ENCODE measurements at places on chromosomes 4 and X.

- DNase-seq, result no peak
These were observed 400.9 kb upstream of the FGF13 start for GRCh38 chrX:139112432-139112831.

- no peak for DNase-seq
These were observed 72.5 kb downstream of the CNGA2 start for GRCh38 chrX:151806967-151807540.

GRCh38 chr4:108512615-108513505 is 107.5 kb upstream of the RPL34 start:
- DNase-seq, result peak; percentile 35

DNA sequence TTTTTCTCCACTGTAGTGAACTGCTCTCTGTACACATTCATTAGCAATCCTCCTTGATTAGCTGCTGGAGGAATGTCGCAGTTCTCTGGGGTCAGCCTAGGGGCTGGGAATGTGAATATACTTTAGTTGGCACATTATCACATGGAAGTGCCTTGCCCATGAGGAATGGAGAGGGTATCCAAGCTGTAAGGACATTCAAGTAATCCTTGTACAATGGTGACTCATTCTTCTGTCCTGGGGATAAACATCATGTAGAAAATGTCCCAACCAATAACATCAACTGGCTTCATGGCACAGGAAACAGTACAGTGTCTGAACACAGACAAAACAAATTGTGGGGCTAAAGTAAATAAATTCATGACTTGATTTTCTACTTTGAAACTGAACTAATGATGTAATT is 147.1 kb downstream of the GLRA2 start:
- no peak for DNase-seq

GRCh38 chrX:73217621-73218020 is 3.0 kb upstream of the NAP1L2 start:
- no peak for DNase-seq

- no peak for DNase-seq
These were observed 53.7 kb upstream of the NFKB1 start for GRCh38 chr4:102447413-102447812.

GRCh38 chr4:1584498-1584897 is 99.6 kb downstream of the FAM53A start:
- DNase-seq, result no peak

DNA sequence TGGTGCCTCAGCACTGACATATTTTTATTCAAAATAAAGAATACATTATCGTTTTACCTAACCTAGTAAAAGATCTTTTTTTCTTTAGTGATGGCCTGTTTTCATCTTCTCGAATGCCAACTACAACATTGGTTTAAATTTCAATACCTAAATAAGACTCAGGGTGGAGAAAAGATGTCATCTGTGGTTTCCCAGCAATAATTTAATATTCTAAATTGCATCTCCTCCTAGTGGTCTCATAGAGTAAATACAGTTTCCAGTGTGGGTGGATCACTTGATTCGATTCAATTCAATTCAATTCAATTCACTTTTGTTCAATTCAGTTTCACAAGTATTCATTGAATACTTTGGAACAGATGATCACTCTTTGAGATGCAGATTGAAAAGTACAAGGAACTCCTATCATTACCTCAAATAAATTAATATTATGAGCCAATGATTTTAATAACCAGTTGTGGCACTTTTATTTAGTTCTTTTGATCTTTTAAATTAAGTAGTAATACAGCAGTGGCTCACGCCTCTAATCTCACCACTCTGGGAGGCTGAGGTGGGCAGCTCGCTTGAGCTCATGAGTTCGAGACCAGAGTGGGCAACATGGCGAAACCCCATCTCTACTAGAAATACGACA is 427.2 kb downstream of the FAT4 start:
- no peak for DNase-seq

GRCh38 chr4:169540774-169541173 is 71.6 kb downstream of the NEK1 start:
- DNase-seq, result no peak

GRCh38 chrX:103791826-103792485 is 15.3 kb downstream of the PLP1 start:
- no peak for DNase-seq

DNA sequence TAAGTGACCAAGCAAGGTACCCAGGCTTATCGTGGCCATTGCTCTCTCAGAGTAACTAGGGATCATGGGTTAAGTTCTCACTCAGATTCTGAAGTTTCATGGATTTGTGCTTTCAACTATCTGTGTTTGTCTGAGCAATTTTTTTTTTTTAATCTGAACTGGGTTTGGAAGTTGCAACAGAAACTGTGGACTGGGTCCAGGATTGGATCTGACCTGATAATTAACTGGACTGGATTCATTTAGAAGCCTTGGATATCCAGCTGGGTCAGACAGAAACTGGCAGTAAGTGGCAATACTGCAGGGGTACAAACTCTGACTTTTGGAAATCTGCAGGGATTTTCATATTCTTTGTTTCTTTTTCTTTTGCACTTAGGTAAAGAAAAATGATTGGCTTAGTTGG is 38.7 kb upstream of the FGF2 start:
- DNase-seq, result no peak

- no peak for DNase-seq
These were observed 120.4 kb downstream of the PCDH7 start for GRCh38 chr4:30840571-30840970.

Data from midbrain (tissue), 1 donor.